Kidney epithelial cell (primary cell): ENCODE measurements at places on chromosomes 13 and 19.

DNA sequence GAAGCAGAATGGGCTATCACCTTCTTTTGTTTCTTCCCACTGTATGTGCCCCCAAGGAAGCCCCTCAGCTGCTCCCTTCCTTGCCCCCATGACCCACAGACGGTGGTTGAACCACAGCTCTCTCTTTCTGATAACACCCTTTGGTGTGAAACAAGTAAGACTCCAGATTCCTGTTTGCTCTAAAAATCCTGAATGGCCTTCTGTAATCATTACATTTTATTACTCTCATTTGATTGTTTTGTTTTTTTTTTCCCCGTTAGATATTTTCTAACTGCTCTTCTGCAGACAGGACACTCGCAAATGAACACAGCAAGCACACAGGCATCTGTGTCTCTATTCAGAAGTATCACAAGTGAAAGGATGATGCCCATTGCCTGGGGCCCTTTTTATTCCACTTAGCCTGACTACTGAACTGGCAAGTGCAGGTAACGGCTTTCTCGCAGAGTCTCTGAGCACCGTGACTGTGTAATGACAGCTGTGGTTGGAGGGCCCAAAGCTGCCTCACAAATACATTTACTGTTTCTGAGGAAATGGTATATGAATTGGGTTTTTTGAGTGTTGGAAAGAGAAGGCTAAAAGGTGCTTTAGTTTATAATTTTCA, 59.3 kb downstream of the OXGR1 start:
- no peak for DNase-seq

DNA sequence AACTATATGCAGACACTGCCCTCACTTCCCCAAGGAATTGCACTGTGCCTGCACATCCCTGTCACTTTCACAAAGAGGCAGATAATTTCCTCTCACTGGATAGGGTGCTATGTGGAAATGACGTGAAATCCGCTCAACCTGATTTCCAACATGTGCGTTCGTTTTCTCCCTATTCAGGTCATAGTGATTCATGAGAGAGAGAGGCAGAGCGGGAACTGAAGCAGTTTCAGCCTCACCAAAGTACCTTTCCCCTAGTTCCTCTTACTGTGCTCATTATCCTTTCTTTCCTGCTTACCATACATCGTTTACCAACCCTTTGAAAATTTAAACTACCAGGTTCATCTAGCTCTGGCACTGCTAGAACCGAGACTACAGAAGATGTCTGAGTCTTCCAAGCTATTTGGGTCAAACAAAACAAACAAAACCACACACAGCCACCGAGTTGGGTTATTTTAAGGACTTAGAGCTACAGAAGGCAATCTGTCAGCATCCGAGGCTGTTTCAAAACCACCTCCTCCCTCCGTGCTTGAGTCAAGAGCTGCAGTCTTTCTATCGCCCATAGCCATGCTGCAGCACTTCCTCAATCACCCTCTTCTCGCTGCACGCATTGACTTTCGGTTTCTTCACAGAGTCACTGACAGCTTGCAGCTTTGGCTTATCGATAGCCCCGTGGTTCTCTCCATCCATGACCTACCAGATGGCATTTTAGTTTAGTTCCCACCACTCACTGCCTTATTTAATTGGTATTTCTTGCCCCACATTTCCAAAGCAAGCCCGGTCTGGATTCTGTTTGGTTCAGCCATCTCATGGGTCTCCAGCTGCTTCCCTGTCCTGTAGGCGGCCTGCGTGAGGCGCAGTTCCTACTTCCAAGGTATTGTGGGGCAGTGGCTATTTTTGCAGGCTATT, 1395.8 kb downstream of the EFNB2 start:
- no peak for DNase-seq

GRCh38 chr13:112641456-112642089, 48.3 kb upstream of the ATP11A start:
- DNase-seq = no peak

- DNase-seq = no peak
These were observed 239.0 kb downstream of the GGACT start for GRCh38 chr13:100349594-100349993.

GRCh38 chr19:16262618-16263017, 62.0 kb upstream of the KLF2 start:
- DNase-seq = no peak

GRCh38 chr19:55442372-55442961, 633 bp downstream of the SHISA7 start:
- DNase-seq = no peak
